ENCODE measurements at places on chromosomes 12 and 14.

GRCh38 chr12:46556819-46557524 lies 184.4 kb upstream of the SLC38A2 start:
- DNase-seq = no peak

- DNase-seq = no peak
Measured at GRCh38 chr14:89626233-89626806, 209.3 kb upstream of the FOXN3 start.

DNA sequence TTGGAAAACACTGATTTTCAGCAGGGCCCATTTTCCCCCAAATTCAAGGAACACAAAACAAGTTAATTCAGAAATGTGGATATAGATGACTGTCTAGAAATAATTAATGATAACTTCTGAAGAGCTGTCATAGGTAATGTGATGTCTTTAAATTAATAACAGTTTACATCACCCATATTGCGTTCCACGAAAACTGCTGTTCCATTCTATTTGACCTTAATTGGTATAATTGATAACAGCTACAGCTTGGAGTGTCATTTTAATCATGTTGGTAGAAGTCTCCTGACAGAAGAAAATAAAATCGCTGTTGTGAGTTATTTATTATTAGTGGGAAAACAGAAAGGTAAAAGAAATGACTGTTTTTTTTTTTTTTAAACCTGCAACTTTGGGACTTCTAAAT lies 36.3 kb upstream of the MGAT4C start:
- DNase-seq = no peak

GRCh38 chr14:36646664-36647416 lies 14.8 kb upstream of the PAX9 start:
- DNase-seq = no peak

- no peak for DNase-seq
Measured at GRCh38 chr12:84183576-84183975, 729.0 kb downstream of the SLC6A15 start.

DNA sequence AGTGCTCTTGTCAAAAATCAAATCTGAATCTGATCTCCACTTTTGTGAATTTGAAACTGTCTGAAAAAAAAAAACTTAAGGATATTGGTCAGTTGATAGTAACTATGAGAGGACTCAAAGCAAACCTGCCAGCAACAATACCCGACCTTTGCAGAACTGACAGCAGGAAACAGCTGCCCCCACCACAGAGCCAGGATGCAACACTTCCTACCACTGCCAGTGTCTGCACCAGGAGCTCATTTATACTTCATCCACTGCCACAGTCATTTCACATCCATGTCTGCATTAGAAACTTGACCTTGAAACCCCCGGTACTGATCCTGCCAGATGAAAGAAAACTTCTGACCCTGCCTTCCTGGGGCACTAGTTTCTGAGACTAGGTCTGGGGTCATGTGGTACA lies 27.4 kb upstream of the RXYLT1 start:
- DNase-seq = no peak

DNA sequence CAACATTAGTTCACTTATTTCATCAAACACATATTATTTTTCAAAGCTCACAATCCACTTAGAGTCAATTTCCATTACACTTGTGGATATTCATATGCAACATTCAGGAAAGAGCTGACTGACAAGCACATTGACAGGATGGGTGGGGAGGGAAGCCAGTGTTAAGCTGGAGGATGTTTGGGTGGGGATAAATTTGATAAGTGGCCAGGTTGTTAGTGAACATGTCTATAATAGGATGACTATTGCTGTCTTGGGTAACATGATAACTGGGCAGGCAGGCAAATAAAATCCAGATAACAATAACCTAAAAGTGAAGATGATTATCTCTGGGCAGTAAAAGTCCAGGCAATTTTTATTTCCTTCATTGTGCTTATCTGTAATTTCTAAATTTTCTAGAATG lies 73.8 kb upstream of the OSBPL8 start:
- no peak for DNase-seq

All from retinal pigment epithelial cell (primary cell).